ENCODE measurements at places on chromosomes 3 and 15. TPM values are rescaled to one million over a fixed set of nuclear protein-coding genes. Genes with fewer than 3 reads are reported as not detected.

Gene CHRFAM7A
- total RNA-seq, result 0.38 TPM

DNA sequence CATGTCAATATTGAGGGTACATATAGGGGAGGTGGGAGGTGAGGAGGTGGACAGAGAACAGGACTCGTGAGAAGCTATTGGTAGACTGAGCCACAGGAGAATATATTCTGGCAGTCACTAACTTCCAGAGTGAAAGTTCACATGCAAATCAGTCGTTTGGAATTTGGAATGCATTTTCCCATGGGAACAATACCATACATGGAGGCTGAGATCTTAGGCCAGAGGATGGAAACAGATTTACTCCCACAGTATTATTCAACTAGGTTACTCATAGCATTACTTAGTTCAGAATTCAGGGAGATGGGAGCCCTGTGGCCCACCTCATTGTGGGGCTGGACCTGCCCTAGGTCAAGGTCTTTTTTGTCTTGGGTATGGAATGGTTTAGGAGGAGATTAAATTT, 36.4 kb upstream of the ABHD2 start:
- DNase-seq, result no peak

DNA sequence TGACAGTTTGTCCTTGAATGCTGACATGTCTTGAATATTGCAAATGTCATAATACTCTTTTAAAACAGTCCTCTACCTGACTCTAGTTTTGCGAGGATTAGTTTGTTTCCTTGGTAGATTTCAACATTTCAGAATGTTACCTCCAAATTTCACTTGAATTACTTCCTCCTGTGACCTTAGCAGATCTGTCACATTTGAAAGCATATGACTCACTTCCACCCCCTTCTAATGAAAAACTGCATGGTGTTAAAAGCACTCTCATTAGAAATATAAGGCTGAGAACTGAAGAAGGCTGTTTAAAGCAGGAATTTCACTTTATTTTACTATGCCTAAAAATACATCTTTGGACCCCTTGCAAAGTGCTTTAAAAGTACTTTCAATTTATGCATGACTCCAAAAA, 598.7 kb upstream of the TGFBR2 start:
- no peak for DNase-seq

GRCh38 chr15:65785151-65785550, 6.9 kb downstream of the DENND4A start:
- no peak for DNase-seq

- no peak for DNase-seq
Measured at GRCh38 chr15:42628761-42629160, 53.4 kb downstream of the STARD9 start.

DNA sequence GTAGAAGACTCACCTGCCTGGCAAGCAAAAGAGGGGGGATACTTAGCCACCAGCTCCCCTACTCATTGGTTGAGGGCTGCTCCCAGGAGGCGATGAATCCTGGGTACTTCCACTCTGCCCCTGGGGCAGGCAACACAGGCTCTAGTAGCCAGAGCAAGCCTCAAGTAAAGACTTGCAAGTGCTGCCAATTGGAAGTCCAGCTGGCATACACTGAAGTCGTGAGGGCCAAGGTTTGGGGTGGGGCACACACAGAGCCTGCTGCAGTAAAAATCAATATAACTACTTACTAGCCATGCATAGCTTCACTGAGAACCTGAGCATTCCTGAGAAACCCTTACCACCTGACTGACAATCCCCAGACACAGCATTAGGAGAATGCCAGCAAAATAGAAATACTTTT, 123.0 kb upstream of the EIF1B start:
- DNase-seq, result peak; percentile 54

Gene DCP1A
- total RNA-seq, result 5.9 TPM

Data from left lobe of liver (tissue), 2 donors.